ENCODE measurements at places on chromosomes 6 and 20. TPM values are rescaled to one million over a fixed set of nuclear protein-coding genes. Genes with fewer than 3 reads are reported as not detected.
A peak's percentile ranks its signal among the peaks of the same experiment; 100 is the strongest.

Gene SLC22A16
- not detected for total RNA-seq

Gene CFB
- total RNA-seq, result 1.5 TPM

Gene HTR1B
- not detected for total RNA-seq

Gene TFEB
- total RNA-seq, result 1.6 TPM

Gene ZNF335
- total RNA-seq, result 7.1 TPM

Gene CGAS
- total RNA-seq, result not detected

Gene CCN6
- not detected for total RNA-seq

Gene LGSN
- 0.23 TPM for total RNA-seq

Gene FOXA2
- total RNA-seq, result 1.6 TPM

- no peak for DNase-seq
Observed at GRCh38 chr6:391559-392440, at the start of gene IRF4. IRF4 (plus strand) TSS chr6:391752; CDS start chr6:393153, 1,401 bp downstream.

- DNase-seq, result no peak
Observed at GRCh38 chr6:33755070-33755869, 8.6 kb upstream of the IP6K3 start.

- no peak for DNase-seq
Observed at GRCh38 chr6:147906361-147906760, 397.9 kb downstream of the SAMD5 start.

DNA sequence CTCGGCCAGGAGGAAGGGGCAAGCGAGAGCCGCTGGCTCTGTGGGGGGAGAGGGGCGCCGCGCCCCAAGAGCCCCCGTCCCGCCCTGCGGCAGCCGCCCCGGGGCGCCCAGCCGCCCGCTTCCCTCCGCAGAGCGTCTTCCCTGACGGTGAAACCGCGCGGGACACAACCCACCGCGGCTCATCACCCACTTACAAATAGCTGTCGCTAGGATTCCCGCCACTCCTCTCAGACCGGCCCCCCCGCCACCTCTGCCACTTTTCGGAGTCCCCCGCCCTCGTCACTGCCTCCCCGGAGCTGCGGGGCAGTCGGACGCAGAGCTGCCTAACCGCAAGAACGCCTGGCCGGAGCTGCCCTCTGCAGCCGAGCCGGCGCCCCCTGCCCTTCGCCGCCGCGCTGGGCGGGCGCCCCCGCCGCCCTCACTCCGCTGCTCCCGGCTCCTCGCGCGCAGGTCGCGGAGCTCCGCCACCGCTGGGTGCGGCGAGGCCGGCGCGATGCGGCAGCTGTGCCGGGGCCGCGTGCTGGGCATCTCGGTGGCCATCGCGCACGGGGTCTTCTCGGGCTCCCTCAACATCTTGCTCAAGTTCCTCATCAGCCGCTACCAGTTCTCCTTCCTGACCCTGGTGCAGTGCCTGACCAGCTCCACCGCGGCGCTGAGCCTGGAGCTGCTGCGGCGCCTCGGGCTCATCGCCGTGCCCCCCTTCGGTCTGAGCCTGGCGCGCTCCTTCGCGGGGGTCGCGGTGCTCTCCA lies at the start of gene SLC35D3:
TSS of gene SLC35D3 (plus strand) at position 366 of the 749 bp plus-strand sequence. CDS start at position 494, 128 bp downstream.
- DNase-seq, result no peak

- DNase-seq, result no peak
Observed at GRCh38 chr6:121771937-121772720, 336.7 kb downstream of the GJA1 start.

GRCh38 chr20:3146732-3147341 lies 12.8 kb downstream of the FASTKD5 start:
- no peak for DNase-seq

- no peak for DNase-seq
Observed at GRCh38 chr6:35804996-35805736, at the start of gene LHFPL5. LHFPL5 (plus strand) TSS chr6:35805352; CDS start chr6:35805671, 319 bp downstream.

DNA sequence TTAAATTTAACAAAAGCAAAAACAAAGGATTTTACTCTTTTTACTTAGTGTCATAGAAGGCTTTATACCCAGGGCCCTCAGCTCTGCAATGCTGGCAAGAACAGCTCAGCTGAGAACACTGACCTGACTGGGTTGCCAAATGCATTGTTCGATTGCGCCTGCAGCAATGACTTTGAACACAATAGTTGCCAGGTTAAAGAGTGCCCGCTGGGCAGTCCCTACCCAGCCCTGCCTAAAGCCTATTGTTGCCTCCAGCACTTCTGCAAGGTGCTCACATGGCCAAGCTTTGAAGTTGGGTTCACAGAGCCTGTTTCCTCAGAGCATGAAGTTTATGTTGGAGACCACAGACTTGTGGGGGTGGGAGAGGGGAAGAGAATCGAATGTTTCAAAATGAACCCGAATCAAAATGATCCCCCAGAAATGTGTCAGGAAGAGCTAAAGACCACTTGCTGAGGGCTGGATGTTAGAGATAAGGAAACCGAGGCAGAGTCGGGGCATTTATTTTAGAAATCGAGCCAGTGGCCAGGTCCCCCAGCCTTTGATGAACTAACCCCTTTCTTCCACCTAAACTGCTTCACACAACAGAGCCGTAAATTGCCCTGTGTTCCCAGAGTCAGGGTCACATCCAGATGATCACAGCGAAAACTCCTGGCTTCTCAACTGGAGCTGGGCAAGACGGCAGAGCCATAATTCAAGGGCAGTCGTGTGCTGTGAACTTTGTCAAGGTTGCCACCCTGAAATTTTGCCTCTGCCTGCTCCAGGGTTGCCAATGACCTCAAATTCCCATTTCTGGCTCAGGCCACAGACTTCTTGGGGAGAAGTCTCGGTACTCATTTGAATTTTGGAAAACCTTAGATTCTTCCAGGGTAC lies 55.0 kb downstream of the FOXA2 start:
- DNase-seq, result no peak

DNA sequence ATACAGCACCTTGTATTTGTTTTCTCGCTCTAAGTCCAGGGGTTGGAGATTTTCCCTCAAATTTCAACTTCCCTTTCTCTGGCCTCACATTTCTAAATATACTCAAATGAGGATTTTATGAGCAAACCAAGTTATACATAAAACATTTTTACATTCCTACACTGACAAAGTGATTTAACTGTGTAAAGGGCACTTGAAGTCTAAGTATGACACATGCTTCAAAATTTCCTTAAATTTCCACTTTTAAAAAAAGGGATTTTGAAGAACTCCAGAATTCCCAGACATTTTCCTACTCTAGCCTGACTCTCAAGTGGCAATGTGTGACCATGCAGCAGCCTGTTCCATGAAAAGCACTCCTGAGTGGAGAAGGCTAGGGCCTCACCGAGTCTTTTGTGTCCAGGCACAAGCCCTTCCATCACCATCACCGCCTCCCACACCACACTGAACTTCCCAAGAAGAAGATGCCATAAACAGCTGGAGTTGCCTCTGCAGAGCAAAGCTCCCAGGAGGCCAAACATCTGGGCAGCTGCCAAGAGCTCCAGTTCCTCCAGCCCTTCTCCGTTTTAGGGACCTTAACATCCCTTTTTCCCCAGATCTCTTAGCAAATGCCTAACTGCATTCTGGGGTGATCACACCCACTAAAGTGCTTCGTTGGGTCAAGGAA lies 68.9 kb downstream of the NCR2 start:
- no peak for DNase-seq

DNA sequence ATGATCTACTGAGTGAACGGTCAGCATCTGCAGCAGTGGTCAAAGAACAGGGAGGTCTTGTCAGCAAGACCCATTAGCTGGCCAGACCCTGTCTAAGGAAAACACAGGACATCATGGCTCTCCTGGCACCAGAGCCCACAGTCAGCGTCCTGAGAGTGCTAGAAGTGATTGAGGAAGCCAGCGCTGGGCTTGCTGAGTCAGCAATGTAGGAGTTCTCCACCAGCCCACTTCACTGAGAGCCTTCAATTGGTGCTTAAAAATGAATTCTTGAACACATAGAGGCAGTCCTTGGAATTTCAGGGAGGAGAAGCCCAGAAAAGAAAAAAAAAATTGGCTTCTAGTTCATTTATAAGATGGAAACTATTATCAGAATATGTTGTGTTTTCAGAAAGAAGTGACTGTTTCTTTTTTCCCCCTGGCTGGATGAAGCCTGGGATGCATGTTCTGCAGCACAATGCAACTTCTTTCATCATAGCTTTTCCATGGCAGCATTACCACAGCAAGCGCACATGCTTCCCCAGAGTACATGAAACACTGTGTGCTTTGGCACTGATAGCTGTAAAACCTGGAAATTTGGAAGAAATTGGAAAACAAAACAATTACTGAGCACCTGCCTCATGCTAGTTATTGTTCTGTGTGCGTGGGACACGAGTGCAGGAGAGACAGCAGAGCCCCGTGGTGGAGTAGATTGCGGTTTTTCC lies 899.9 kb downstream of the C6orf118 start:
- DNase-seq, result no peak

GRCh38 chr6:157264701-157265100 lies 58.6 kb downstream of the TMEM242 start:
- no peak for DNase-seq

- DNase-seq, result no peak
Observed at GRCh38 chr6:24504649-24505586, 10.1 kb downstream of the ALDH5A1 start.

GRCh38 chr6:120826253-120826652 lies 508.0 kb downstream of the TBC1D32 start:
- DNase-seq, result peak; percentile 7

DNA sequence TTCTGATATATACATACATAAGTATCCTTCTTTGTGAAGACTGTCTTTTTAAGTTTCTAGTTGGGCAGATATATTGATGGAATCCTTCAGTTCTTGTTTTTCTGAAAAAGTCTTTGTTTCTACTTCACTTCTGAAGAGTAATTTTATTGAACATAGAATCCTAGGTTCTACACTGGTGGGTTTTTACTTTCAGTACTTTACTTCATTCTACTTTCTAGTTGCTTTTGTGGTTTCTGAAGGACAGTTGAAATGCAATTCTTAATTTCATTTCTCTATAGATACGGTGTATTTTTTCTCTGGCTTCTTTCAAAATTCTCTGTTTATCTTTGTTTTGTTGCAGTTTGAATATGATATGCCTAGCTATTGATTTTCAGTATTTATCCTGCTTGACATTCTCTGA lies 105.3 kb downstream of the HMGCLL1 start:
- DNase-seq, result no peak

All from H4 (cell line).